M059J (cell line): ENCODE measurements at places on chromosomes 3 and 15.
A peak's percentile ranks its signal among the peaks of the same experiment; 100 is the strongest.

GRCh38 chr3:111700054-111700453 lies 104.9 kb upstream of the ZBED2 start:
- DNase-seq: no peak

DNA sequence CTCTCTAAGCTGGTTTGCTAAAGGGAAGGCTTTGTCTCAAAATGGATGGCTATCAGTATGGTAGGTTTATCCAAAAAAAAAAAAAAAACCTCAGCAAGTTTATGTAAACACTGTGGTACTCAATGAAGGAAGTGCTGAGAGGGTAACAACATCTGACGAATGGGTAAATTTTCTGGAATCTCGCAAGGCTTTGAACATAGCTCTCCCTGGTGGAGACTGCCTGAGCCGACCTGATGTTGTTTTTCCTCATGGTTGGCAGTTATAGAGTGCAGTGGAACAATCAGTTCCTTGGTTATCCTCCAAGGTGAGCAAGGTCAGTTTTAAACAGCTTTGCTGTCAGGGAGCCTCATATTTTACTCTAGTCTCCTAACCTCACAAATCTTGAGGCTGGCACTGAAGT lies 94.6 kb downstream of the ZPLD1 start:
- peak; percentile 73 for DNase-seq

GRCh38 chr15:87672309-87673288 lies 583.9 kb downstream of the NTRK3 start:
- peak; percentile 64 for DNase-seq

DNA sequence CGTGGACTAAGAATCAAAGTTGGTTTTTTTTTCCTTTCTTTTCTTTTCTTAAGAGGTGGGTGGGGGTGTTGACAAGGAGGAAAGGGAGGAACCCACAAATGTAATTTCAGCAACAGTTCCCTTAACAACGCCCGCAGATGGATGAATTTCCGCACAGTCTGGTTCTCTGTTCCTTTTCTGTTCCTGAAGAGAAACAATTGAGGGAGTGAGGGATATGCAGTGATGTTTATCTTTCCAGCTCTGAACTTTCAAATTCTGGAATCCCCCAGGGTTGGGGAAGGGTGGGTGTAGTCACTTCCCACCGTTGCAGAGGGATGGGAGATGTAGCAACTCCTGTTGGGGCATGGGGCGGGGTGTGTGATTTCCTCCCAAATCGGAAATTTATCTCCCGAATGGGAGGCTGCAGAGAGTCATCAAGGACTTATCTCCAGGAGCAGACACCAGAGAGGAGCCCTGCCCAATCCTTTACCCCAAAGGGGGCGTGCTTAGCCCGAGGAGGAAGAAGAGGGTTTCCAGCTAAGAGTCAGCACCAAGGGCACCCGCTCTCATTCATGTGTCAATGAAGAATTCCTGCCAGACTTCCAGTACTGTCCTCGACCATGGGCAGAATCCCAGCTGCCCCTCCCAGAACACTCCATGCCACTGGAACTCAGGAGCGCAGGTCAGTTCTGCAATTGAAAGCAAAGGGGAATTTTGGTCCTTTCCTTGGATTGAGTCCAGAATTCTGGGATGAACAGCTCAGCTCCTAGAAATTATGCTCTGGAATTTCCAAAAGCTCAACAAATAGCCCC lies 35.0 kb upstream of the CFAP161 start:
- no peak for DNase-seq

GRCh38 chr3:152335273-152335672 lies 66.5 kb downstream of the MBNL1 start:
- no peak for DNase-seq

GRCh38 chr3:102714567-102714966 lies 279.8 kb downstream of the ZPLD1 start:
- DNase-seq: no peak

- no peak for DNase-seq
Measured at GRCh38 chr15:48516121-48516520, 129.4 kb downstream of the FBN1 start.

DNA sequence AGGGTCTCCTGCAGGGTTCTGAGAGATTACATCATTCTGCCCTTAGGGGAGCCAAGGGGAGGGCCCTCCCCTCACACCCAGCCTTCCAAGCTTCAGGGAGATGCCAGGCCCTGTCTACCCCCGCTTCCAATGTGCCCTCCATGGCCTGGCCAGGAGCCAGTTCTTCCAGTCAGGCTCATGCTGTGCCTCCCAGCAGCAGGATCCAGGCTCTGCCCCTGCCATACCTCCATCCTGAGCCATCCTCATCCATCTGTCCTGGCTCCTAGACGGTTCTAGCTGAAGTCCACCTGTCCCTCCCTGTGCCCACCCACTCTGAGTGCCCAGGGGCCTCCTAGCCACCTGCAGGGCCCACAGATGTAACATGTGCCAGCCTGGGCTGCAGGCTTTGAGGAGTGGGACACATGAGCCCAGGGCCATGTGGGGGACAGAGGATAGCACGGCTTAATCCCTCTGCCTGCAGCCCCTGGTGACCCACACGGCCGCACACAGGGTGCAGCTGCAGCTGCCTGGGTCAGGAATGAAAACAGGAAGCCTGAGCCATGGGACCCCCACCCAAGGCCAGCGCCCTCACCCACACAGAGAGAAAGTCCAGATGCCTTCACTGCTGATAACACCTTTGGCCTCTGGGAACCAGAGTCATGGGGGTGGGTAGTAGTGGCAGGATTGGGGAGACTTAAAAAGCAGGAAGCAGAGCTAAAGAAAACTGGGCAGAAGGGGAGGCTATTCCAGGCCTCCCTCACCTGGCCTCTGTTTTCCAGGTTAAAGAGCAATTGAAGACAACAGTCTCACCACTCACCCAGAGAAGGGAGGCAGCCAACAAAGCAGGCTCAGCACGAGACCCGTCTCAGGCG lies 11.8 kb downstream of the PLCD1 start:
- DNase-seq: no peak

- DNase-seq: peak; percentile 86
Measured at GRCh38 chr3:151724576-151725562, 8.9 kb upstream of the AADACL2 start.

- no peak for DNase-seq
Measured at GRCh38 chr3:126543457-126544061, 15.2 kb downstream of the C3orf22 start.

- peak; percentile 13 for DNase-seq
Measured at GRCh38 chr3:47512416-47513124, 942 bp downstream of the ELP6 start.

GRCh38 chr3:176951586-176952292 lies 245.5 kb downstream of the TBL1XR1 start:
- no peak for DNase-seq

DNA sequence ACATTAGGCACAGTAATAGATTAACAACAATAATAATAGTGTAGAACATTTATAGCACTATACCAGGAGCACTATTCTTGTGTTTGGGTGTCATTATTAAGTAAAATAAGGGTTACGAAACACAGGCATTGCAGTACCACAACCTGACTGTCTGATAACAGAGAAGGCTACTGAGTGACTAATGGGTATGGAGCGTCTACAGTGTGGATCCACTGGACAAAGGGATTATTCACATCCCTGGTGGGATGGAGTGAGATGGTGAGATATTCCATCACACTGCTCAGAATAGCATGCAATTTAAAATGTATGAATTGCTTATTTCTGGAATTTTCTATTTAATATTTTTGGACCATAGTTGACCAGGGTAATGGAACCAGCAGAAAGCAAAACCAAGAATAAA lies 18.2 kb downstream of the MINDY4B start:
- peak; percentile 9 for DNase-seq

GRCh38 chr15:31482122-31482922 lies 155.7 kb downstream of the KLF13 start:
- no peak for DNase-seq

GRCh38 chr3:5122741-5123706 lies 932 bp downstream of the ARL8B start:
- peak; percentile 51 for DNase-seq

GRCh38 chr3:183591881-183592521 lies 36.5 kb upstream of the KLHL6 start:
- no peak for DNase-seq

- no peak for DNase-seq
Measured at GRCh38 chr15:42749266-42749665, 12.3 kb upstream of the CDAN1 start.

GRCh38 chr3:177279118-177279815 lies 82.0 kb upstream of the TBL1XR1 start:
- DNase-seq: peak; percentile 62

- DNase-seq: peak; percentile 65
Measured at GRCh38 chr15:67149068-67149772, 83.8 kb downstream of the SMAD3 start.

GRCh38 chr15:57916695-57917094 lies 148.8 kb downstream of the ALDH1A2 start:
- no peak for DNase-seq

GRCh38 chr3:21377071-21377769 lies 373.8 kb downstream of the ZNF385D start:
- no peak for DNase-seq

DNA sequence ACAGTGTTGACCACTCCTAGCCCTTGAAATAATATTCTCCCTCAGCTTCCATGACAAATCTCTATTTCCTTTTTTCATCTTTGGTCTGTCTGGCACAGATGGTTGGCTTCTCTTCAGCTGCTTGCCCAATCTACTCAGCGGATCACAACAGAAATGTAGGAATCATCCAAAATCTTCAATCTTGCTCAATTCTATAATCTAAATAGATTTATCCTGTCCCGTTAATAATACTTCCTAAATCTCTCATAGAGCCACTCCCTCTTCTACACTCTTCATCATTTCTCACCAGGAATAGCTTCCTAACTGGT lies 3.8 kb downstream of the PEAK1 start:
- DNase-seq: no peak

DNA sequence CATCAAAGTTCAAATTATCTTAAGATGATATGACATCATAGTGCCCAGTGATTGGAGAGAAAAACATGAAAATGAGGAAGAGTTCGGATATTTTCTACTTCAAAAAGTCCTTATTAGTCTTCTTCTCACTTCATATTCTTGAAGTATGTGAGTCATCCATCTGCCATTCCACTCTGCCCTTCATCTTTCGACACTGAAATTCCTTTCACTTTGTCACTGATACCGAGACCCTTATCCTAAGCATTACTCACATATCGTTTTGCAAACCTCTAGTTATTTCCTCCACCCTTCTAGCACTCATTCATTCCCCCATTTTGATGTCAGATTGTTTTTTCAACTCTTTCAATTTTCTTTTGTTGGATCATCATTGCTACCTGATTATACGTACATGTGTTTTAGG lies 4.0 kb downstream of the OR5H14 start:
- peak; percentile 80 for DNase-seq

DNA sequence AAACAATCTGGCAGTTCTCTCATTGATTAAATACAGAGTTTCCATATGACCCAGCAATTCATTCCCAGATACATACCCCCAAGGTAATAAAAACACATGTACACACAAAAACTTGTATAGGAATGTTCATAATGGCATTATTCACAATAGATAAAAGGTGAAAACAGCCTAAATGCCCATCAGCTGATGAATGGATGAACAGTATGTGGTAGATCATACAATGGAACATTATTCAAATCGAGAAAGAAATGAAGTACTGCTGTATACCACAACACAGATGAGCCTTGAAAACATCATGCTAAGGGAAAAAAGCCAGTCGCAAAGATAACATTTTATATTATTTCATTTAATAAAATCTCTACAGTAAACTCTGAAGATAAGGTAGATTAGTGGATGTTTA lies 71.2 kb downstream of the SLTM start:
- DNase-seq: no peak

- peak; percentile 84 for DNase-seq
Measured at GRCh38 chr15:91974321-91974720, 120.8 kb downstream of the SLCO3A1 start.

DNA sequence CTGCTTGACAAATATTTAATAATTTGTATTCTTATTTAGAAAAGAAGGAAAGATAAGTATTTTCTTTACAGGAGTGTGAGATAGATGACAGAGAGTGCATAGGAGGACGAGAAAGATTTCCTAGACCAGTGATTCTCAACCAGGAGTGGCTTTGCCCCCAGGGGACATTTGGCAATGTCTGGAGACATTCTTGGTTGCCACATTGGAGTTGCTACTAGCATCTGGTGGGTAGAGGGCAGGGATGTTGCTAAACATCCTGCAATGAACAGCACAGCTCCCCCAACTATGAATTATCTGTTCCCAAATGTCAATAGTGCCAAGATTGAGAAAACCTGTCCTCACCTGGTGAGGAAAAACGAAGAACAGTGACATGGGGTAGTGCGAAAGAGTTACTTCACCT lies 30.8 kb upstream of the MINAR1 start:
- peak; percentile 6 for DNase-seq

GRCh38 chr3:187743195-187744141 lies 1.8 kb downstream of the BCL6 start:
- peak; percentile 62 for DNase-seq

DNA sequence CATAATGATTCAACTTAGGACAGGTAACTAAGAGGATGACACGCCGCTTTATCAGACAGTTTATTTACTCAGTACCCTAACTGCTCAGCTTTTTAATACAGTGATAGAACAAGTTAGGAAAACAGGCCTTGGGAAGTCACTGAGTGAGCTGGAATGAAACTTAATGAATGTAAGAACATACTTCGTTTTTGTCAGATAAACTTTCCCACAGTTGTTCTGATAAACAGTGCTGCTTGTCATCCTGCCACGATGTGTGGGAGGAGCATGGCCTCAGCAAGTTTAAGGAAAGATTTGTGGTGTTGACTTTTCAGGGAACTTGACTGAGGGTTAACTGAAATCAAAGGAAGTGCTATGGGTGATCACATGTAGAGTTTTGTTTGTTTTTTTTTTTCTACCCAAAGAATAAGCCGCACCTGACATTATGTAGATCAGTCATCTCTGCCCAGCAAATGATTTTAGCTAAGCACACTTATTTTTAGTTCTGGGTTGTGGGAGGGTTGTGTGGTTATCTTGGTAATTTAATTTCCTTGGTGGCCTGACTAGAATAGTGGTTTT lies 5.6 kb upstream of the P2RY14 start:
- DNase-seq: peak; percentile 84

DNA sequence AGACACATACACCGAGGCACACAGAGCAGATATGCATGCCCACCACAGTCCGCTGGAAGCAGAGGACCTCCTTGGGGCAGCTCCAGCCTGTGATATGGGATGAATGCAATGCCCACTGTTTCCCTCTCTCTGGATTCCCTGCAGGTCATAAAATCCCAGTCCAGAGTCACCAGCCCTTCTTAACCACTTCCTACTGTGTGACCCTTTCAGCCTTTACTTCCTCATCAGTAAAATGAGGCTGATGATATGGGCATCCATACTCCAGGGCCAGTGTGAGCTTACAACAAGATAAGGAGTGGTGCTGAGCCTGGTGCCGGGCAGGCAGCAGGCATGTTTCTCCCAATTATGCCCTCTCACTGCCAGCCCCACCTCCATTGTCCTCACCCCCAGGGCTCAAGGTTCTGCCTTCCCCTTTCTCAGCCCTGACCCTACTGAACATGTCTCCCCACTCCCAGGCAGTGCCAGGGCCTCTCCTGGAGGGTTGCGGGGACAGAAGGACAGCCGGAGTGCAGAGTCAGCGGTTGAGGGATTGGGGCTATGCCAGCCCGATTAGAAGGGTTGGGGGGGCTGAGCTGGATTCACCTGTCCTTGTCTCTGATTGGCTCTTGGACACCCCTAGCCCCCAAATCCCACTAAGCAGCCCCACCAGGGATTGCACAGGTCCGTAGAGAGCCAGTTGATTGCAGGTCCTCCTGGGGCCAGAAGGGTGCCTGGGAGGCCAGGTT lies at the start of gene GNAT1:
Gene GNAT1, plus strand, starts transcription at position 675 of the 725 bp plus-strand sequence. CDS start 116 bp downstream, outside the sequence.
- DNase-seq: no peak

GRCh38 chr3:43394041-43394554 lies 107.8 kb downstream of the SNRK start:
- peak; percentile 64 for DNase-seq
